ENCODE measurements at places on chromosomes 12 and 14.
A peak's percentile ranks its signal among the peaks of the same experiment; 100 is the strongest.

DNA sequence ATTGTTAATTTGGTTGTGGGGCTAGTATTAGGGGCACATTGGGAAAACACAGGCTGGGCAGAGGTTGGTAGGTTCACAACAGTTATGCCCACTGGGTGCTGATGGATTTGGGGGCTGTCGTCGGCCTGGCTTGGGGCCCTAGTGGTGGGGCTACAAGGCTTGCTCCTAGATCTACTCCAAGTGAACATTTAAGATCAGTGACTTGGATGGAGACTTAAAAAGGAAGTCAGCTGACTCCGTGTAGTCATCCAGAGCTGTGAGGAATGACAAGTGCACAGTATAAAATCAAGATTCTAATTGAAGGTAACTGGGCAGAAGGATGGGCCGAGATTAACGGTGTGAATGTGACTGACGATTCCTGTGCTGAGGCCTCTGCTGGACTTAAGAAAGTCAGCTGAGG lies 12.8 kb upstream of the NR4A1 start:
- DNase-seq = no peak

DNA sequence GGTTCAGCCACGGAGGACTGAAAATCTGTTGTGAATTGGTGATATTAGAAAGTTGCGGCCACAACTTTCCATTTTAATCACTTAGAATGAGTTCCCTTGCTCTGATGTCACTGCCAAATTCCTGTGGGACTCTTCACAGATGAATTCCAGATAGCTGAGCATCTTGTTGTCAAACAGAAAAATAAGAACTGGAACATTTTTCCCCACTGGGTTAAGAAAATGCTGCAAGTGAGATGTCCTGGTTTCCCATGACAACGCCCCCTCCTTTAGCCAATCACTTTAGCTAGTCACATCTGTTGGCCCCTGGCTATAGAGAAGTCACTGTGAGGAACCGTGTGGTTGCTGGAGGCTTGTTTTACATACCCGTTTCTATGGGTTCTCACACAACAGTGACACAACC lies 135.9 kb downstream of the KTN1 start:
- no peak for DNase-seq

DNA sequence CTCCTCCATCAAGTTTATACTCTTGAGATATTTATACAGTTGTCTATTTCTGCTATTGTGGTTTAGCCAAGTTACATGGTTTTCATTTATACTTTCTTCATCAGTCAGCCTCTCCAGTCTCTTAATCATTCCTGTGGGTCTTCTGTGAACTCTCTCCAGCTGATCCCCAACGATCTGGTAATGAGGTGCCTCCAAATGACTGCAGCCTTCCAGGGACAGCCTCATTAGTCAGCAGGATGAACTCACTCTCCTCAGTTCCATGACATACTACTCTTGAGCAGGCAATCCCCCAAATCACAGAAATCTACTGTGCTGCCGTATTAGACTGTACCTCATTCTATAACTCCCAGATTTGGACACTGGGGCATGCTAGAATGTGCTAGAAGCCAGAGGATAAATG lies 15.3 kb downstream of the AREL1 start:
- DNase-seq = no peak

DNA sequence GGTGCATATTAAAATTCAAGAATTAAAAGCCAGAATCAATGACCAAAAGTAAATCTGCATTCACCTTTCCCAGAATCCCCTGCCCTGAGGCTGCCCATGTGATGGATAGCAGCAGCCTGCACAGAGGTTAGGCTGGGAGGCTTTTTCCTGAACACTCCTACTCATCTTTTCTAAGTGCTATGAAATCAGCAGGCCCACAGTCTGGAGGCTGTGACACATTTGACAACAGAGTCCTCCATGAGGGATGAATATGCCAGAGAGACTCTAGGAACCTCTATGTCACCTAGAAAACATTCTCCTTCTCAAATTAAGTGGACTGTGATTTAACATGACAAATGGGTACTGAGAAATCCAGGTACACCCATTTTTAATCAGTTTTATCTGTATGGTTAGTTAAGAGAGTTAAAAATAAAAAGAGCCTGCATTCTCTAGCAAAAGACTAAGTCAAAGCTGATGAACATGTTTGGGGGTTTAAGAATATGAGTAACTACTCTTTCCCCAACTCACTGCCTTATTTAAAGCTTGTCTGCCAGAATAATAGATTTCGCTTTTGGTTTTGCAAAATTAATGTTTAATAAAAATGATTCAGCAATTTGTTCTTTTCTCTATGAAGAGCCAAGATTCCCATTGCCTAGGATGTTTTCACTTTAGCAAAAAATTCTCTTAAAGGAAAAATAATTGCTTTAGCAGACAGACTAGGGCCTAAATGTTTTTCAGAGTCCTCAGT lies 115.0 kb downstream of the RTN1 start:
- no peak for DNase-seq

DNA sequence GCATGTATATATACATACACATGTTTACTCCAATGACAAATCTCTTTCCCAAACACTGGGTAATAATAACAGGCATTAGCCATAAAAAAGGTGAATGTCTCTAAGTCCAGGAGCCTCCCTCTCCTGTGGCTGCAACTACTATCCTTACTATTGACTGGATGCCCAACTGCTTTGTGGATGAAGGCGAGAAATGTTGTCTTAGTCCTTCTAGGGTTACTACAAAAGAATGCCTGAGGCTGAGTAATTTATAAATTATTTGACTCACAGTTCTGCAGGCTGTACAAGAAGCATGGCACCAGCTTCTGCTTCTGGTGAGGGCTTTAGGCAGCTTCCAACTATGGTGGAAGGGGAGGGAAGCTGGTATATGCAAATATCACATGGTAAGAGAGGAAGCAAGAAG lies 366.0 kb upstream of the DDHD1 start:
- no peak for DNase-seq

DNA sequence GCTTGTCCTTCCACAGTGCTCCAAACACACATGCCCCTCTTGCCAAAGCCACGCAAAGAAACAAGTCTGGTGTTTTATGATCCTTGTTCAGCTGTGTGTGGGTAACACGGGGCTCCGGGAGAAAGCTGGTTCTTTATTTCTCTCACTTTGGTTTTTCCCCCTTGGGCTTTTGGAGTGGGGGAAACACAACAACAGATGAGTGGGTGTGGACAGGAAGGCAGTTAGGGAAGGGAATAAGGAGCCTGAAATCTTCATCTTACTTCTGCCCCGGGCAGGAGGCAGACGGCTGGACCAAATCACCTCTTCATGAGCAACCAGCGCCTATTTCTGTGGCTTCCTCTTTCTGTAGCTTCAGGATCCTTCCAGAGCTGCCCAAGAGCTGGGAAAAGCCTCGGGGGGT lies 218.5 kb downstream of the PHETA1 start:
- DNase-seq = no peak

- no peak for DNase-seq
Measured at GRCh38 chr14:58750321-58751269, 112.8 kb downstream of the DACT1 start.

GRCh38 chr14:20873370-20874177 lies 17.6 kb upstream of the RNASE3 start:
- DNase-seq = peak; percentile 74

GRCh38 chr12:110717037-110717436 lies 25.7 kb downstream of the PPP1CC start:
- no peak for DNase-seq

All from activated CD8-positive, alpha-beta memory T cell treated with anti-CD3 and anti-CD28 coated beads, Interleukin-2, amount 50 U/mL, for 4 hours (primary cell).